ENCODE measurements at places on chromosomes 2 and 18. TPM values are rescaled to one million over a fixed set of nuclear protein-coding genes. Genes with fewer than 3 reads are reported as not detected.

The EGR4 gene
- total RNA-seq, result 1.1 TPM

The ALK gene
- total RNA-seq, result not detected

The TTR gene
- total RNA-seq, result 1.1 TPM

The GAL3ST2 gene
- 0.23 TPM for total RNA-seq

The PLA2R1 gene
- not detected for total RNA-seq

The ZCCHC2 gene
- 31.9 TPM for total RNA-seq

The PRKAG3 gene
- total RNA-seq, result not detected

The LOXL3 gene
- 0.49 TPM for total RNA-seq

The THAP4 gene
- 58.6 TPM for total RNA-seq

The ZDBF2 gene
- total RNA-seq, result 6.3 TPM

DNA sequence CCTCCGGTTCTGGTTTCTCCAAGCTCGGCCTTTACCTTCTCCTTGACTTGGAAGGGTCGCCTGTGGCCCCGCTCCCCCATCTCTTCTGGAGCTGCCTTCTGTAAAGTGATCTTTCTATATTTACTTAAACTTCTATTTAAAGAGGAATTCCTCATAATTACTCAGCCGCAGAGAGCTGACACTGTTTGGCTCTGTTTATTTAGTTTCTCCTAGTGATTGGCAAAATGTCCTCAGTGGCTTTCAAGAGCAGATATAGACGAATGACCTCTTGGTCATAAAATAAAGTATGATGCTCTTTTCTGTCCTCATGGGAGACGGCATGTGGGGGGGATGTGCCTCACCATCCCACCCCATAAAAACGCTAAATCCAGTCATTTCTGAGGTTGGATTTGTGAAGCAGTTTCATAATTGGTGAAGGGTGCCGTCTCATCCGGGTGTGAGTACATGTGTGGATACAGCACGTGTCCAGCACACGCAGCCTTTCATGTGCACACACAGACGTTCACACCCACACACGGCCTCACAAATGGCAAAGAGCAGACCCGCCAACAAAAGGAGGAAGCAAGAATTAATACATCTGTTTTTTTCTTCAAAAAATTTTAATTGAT is 43.4 kb upstream of the SMAD7 start:
- no peak for DNase-seq

- DNase-seq, result no peak
These were observed 255.6 kb downstream of the DCDC2C start for GRCh38 chr2:3958969-3959368.

- DNase-seq, result no peak
These were observed 1243.1 kb upstream of the NXPH2 start for GRCh38 chr2:140023291-140023690.

- DNase-seq, result no peak
These were observed 240.2 kb upstream of the PIK3C3 start for GRCh38 chr18:41714872-41715271.

DNA sequence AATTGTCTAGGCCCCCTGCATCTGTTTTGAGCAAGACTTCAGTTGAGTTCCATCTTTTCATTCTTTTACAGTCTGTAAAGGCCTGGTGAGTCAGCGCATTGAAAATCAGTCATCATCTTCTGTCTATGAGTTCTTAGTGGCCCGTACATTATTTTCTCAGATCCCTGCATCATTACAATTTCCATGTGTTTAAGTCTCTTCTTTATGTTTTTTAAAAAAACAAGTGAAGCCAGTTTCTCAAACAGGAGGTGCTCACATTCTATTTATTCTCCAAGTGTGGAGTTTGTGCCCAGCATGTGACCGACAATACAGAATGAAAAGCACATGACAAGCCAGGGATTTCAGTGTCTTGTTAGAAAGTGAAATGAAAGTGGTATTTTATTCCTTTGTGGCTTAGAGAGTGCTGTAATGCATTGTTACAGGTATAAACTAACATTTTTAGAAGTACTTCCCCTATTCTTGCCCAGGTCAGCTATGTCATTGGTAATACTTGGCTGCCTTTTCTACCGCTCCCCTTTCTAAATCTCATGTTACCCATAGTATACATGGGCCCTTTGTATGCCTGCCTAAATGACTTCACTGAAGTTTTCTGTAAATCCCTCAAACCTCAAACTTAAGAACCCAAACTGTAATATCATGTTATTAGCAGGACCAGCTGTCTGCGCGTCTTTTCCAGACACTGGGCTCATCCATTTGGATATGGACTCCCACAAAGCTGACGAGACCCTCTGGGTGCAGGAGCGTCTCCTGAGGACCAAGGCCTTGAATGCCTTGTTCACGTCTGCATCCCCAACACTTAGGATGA is 67.6 kb downstream of the FEZ2 start:
- no peak for DNase-seq

GRCh38 chr2:45422921-45423320 is 188.1 kb downstream of the SRBD1 start:
- no peak for DNase-seq

DNA sequence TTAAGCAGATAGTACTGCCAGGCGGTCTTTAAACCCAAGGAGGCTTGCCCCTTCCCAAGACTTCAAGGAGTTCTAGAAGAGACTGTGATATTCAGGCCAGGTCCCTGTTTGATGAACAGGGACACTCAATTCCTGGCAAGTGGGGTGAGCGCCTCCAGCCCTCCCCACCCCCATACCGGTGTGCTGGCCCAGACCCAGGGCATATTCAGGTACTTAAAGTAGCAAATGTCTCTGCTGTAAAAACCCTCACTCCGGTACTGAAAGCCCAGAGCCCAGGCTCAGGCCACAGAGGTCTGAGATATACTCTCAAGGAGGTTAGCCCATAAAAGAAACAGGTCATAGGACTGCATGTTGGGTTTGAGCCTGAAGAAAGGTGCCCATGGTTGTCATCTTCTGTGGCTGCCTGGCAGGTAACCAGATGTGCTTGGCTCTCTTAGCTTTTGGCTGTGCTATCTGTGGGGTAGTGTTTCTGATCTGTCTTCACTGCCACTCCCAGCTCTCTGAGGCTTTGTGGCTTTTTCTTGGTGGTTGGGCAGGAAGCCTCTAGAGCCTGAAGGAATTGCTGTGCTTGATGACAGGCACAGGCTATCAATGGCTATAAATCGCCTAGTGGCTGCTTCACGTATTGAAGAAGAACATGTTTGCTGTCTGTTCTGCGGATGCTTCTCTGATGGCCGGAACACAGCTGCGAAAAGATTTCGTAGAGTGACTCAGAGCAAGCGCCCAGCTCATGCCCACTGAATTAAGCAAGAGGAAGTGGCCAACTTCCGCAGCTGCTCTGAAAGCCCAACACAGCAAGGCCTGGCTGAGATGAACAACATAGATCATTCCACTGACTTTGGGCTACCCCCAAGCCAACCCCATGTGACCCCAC is 63.3 kb upstream of the ALPP start:
- peak; percentile 51 for DNase-seq

GRCh38 chr2:102428573-102428972 is 5.6 kb downstream of the IL18RAP start:
- DNase-seq, result no peak

GRCh38 chr2:219912491-219912921 is 285.1 kb downstream of the SLC4A3 start:
- no peak for DNase-seq

GRCh38 chr2:122132147-122132691 is 376.8 kb downstream of the TSN start:
- no peak for DNase-seq
